CD4-positive, alpha-beta T cell treated with Interferon gamma for 1 hour (primary cell): ENCODE measurements at places on chromosomes 2 and 18.

GRCh38 chr2:207515671-207516070 lies 14.1 kb upstream of the CREB1 start:
- DNase-seq: no peak

GRCh38 chr2:12116228-12116750 lies 369.9 kb downstream of the LPIN1 start:
- DNase-seq: peak; percentile 31

- peak; percentile 73 for DNase-seq
Measured at GRCh38 chr2:112187805-112188596, 49.8 kb downstream of the FBLN7 start.

DNA sequence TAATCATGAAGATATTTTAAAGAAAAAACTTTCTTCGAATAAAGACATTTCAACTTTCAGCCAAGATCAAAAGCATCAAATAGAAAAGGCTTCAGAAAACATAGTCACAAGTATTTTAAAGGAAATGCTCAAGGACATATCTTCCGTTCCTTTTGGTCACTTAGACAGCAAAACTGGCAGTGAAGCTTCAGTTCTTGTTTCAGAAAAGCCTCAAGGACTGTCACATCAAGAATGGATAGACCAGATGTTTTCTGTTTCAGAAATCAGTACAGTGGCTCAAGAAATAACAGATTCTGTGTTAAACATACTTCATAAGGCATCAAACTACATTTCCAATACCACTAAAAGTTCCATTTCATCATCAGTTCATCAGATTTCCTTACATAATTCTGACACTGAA lies 51.8 kb downstream of the FSIP2 start:
- DNase-seq: no peak

DNA sequence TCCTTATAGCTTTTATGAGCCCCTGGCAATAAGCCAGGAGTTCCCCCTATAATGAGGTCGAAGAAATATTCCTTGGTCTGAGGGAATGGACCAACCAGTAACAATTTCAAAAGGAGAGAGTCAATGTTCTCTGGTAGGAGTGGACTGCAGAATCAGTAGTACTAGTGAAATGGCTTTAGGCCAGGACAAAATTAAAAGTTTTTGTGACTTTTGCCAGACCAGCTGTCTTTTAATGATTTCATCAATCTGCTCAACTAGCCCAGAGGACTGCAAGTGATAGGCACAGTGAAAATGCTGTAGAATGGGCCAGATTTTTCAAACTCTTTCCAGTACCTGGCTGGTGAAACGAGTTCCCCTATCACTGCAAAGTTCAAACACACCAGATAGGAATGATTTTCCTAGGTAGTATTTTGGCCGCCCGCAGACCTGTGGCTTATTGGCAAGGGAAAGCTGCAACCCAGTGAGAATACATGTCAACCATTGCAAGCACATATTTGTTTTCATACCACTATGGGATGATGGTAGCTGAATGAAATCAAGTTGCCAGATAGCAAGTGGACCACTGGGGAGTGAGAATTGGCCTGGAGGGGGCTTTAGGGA lies 45.5 kb downstream of the CERS6 start:
- no peak for DNase-seq

DNA sequence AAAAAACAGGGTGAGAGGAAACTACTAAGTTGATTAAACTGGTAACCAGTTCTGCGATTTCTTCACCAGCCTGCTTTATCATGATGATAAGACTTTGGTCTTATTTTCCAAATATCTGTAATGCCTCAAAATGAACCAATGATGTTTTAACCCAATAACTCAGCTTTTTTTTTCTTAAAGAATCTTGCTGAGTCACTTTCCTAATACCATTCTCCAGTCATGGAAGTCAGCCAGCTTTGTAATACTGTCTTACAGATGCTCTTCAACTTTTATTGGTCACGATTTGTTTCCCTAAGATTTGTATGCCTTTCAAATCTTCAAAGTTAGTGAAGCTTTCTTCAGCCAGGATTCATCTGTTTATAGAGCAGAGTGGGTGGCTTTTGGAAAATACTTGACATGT lies 47.7 kb upstream of the SMIM21 start:
- no peak for DNase-seq

DNA sequence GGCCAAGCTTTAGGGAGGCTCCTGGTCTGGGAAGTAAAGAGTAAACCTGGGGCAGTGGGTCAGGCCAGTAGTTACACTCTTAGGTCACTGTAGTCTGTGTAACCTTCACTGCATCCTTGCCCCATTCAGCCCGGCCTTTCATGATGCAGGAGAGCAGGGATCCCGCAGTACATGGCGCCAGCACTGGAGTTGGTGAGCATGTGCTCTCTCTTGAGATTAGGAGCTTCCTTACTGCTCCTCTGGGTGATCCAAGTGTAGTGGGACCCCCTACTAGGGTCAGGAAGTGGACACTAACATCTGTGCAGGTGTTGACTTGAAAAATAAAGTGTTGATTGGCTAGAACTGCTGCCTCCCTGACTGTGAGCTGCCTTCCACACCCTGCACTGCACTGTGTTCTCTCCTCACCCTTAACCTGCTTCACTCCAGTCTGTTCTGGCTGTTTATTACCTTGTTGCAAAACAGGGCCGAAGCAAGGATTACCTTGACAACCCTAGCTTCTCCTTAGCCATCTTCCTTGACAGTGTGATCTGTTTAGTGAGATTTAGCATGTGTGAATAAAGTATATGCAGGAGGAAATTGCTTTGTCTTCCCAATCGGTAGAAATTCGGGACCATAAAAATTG lies 5.2 kb downstream of the RETREG2 start:
- DNase-seq: no peak

DNA sequence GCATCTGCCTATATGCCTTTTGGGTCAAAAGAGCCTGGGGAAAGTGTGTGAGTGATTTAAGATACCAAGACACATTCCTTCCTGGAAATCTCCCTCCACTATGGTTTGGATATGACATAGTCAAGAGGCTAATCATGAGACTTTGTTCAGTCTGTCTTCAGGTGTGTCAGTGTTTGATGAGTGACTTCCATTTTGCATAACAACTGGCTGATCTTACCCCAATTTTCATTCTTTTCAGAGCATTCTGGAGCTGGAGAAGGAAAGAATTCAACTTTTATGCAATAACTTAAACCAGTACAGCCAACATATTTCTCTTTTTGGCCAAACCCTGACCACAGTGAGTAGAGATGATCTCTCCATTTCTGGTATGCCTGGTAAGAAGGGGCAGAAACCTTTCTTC lies 39.4 kb downstream of the SPC25 start:
- DNase-seq: no peak

DNA sequence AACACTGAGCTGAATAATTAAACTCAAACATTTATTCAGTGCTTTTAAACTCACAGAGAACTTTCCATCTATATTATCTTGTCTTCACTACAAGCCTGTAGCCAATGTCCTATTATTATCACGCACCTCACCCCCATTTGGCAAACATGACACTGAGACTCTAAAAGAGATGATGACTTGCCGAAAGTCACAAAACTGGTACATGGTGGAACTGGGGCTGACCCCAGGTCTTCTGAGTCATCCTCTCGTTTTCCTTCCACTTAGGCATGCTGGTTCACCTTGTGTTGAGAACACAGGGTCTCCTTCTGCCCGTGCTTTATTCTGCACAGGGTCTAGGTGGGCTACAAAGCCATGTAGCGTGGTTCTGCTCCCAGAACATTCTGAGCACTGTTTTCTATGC lies 230.0 kb upstream of the MGAT5 start:
- DNase-seq: no peak

DNA sequence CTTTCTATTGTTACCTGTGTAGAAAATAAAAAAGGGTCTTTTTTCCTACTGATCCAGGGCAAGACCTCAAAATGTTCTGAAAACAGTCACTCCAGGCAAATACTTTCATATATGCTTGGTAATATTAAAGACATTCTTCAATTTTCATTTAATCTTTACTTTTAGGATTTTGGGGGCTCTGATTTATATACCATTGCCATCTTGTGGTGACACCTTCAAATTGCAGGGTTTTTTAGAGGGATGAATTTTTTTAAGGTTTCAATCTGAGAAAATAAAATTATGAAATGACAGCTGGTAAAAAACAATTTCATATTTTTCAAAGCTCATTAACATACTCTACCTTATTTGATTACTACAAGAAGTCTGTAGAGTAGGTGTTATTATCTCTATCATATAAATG lies 26.8 kb downstream of the MAPK4 start:
- DNase-seq: no peak
